ENCODE measurements at places on chromosomes 16 and 17. TPM values are rescaled to one million over a fixed set of nuclear protein-coding genes. Genes with fewer than 3 reads are reported as not detected.
A peak's percentile ranks its signal among the peaks of the same experiment; 100 is the strongest.

DNA sequence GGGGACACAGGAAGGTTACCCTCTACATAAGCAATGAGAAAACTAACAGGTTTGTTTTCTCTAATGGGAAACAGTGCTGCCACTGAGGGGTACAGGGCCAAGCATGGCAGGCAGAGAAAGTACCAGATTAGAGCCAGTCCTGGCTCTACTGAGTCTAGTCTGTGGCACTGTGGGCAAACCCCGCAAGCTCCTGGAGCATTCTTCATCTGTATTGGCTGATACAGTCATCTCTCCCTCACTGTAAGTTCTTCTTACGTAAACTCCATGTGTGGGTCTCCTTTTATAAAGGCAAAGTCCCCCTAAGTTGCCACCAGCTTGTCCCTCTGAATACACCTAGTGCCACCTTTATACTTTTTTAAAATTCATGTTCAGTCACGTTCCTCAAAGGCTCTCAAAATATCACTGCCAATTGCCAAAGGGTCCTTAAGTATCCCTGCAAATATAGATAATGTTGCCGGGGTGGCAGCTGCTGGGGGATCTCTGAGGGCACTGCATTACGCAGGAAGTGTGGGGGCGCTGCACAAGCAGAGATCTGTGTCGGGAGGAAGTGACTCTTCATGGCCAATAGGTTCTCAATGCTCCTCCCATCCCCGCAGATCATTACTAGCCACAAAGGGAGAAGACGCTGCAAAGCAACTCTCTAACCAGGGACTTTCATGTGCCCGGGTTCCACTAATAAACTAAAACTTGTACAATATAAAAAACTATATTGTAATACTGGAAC lies 18.8 kb downstream of the XPO6 start:
- H3K4me1 ChIP-seq = peaks cover 42% of the 10 kb centered on the region
- H3K36me3 ChIP-seq = no peaks in the 10 kb centered on the region
- peak overlapping the region; percentile 80 for H3K27ac ChIP-seq
- H3K4me3 ChIP-seq = no peak overlapping the region

DNA sequence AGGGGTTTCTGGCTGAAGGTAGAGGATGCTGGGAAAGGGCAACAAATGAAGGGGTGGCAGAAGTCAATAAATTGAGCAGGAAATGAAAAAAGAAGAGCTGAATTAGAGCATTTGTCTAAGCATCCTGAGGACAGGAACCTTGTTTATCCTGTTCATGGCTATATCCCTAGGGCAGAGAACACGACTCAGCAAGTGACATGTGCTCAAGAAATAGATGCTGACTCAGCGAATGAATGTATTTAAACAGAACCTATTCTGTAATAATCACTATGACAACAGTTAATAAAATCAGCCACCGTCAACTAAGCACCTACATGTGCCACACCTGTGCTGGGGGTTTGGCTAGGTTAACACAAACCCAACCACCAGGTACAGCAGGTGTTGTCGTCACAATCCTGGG lies 80.3 kb downstream of the CDK5R1 start:
- H3K27ac ChIP-seq = no peak overlapping the region
- H3K4me1 ChIP-seq = peaks cover 2% of the 10 kb centered on the region
- H3K27me3 ChIP-seq = no peaks in the 10 kb centered on the region
- no peaks in the 10 kb centered on the region for H3K36me3 ChIP-seq

DNA sequence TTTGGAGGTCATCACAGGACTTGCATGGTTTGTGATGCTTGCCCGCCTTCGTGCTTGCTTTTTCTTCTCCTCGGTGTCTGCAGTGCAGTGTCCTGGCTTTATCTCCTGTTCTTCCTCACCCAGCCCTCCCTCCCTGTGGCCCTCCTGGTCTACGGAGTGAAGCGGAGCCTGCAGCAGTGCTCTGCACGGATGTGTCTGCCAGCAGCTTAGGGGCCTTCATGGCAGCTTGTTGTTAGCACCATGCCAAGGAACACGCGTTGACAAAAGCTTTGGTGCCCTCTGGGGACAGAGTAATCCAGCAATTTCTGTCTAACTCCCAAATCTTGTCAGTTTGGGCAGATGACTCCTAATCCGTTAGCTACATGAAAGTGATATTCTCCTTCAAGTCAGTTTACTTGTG lies 9.9 kb downstream of the DHODH start:
- H3K36me3 ChIP-seq = peaks cover 5% of the 10 kb centered on the region
- no peaks in the 10 kb centered on the region for H3K27me3 ChIP-seq
- H3K27ac ChIP-seq = no peak overlapping the region
- no peak overlapping the region for H3K4me3 ChIP-seq
- no peaks in the 10 kb centered on the region for H3K4me1 ChIP-seq

DNA sequence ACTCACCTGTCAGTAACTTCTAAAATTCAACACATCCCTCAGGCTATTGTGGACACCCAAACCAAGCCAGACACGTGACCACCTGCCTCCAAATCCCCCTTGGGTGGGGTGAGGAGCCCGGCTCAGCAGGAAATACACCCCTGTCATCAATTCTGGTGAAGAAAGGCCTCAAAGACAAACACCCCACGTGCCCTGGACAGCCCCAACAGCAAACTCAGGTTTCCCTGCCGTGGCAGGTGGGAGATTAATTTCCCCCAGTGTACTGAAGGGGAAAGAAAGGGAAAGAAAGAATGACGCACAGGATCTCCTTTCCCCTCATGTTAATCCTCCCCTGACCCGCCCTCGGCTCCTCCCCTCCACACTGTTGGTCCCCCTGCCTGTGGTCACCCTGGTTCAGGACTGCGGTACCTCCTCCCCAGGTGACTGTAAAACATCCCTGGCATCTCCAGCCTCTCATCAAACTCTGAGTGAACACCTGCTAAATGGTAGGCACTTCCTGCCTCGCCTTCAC lies 98.3 kb downstream of the ZNF423 start:
- DNase-seq = no peak
- no peaks in the 10 kb centered on the region for H3K4me1 ChIP-seq
- no peaks in the 10 kb centered on the region for H3K27me3 ChIP-seq
- H3K27ac ChIP-seq = no peak overlapping the region

DNA sequence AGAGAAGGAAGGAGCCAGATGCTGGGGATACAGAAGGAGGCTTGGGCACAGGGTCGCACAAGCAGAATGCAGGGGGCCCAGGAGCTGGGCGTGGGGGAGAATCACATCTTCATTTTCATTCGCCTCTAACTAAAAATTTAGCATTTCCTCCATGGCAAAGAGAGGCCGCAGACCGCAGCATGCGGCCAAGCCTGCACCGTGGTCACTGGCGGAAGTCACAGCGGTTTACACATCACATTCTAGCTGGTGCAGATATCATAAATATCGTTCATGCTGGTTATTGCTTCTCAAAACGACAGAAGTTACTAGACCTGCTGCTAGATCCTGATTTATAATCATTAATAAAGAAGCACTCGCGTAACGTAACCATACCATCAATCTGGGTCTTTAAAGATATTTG lies 162.0 kb downstream of the NTN1 start:
- no peaks in the 10 kb centered on the region for H3K4me1 ChIP-seq
- H3K4me3 ChIP-seq = no peak overlapping the region
- no peak overlapping the region for H3K27ac ChIP-seq
- H3K27me3 ChIP-seq = peaks cover 2% of the 10 kb centered on the region

DNA sequence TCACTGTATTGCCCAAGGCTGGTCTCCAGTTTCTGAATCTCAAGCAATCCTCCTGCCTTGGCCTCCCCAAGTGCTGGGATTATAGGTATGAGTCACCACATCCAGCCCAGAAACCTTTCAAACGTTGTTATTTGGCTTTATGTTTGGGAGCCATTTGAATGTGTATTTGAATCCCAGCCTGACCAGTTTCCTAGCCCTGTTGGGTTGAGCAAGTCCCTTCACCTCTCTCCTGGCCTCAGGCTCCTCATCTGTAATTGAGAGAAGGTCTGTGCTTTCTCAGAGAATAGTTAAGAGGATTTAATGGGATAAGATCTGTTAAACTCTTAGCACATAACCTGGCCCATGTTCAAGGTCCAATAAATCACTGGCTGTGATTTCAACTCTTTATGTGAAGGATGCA lies 385.8 kb upstream of the RBFOX1 start:
- no peaks in the 10 kb centered on the region for H3K4me1 ChIP-seq
- no peak for DNase-seq
- H3K27ac ChIP-seq = no peak overlapping the region

DNA sequence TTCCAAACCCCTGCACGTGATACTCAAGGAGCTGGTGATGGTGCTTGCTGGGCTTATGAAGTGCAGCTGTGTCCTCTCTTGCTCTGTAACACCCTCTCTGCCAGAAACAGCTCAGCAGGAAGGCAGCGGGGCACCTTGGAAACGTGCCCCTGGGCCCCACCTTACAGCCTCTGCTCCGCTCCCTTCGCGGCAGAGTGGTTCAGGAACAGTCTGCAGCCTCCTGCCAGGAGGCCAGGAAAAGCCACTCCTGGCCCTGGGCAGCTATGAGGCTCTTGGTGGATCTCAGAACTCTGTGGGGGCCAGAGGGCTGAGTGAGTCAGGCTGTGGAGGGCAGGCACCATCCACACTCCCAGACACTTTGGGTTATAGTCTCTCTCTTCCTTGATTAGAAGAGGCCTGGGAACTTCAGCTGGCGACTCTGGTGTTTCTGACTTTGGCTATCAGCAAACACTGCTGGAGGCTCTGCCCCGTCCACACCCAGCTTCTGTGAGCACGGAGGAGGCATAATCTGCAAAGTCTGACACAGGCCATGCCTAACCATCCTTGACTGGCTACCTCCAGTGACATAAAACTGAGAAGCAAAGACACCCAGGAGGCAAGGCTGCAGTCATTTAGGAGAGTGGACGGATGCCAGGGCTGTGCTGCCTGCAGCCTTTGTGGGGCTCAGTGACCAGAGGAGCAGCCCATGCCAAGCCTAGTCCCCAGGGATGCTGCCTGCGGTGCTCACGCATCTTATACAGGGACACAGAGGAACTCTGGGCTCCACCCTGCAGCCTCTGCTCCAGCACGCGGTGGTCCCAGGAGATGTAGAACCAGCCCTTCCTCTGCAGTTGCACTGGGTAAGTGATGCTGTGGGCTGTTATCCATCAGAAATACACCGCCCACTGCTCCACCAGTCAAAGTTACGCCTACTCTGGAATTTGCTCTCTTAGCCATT lies 65.3 kb downstream of the METRNL start:
- H3K36me3 ChIP-seq = no peaks in the 10 kb centered on the region
- peaks cover 11% of the 10 kb centered on the region for H3K27me3 ChIP-seq
- no peak overlapping the region for H3K27ac ChIP-seq
- H3K4me1 ChIP-seq = peaks cover 2% of the 10 kb centered on the region
- no peak overlapping the region for H3K4me3 ChIP-seq

- H3K27ac ChIP-seq = no peak overlapping the region
- no peaks in the 10 kb centered on the region for H3K36me3 ChIP-seq
- peaks cover 9% of the 10 kb centered on the region for H3K4me1 ChIP-seq
- no peaks in the 10 kb centered on the region for H3K27me3 ChIP-seq
- DNase-seq = no peak
These were observed 3.1 kb upstream of the TRAP1 start for GRCh38 chr16:3720418-3720817.

GRCh38 chr16:55736671-55737070 lies 80.9 kb downstream of the SLC6A2 start:
- H3K4me3 ChIP-seq = no peak overlapping the region
- no peak overlapping the region for H3K27ac ChIP-seq
- DNase-seq = no peak
- no peaks in the 10 kb centered on the region for H3K4me1 ChIP-seq

- no peak for DNase-seq
- H3K27me3 ChIP-seq = no peaks in the 10 kb centered on the region
- H3K4me1 ChIP-seq = no peaks in the 10 kb centered on the region
- H3K4me3 ChIP-seq = no peak overlapping the region
These were observed 18.9 kb downstream of the SNX11 start for GRCh38 chr17:48126532-48126850.

DNA sequence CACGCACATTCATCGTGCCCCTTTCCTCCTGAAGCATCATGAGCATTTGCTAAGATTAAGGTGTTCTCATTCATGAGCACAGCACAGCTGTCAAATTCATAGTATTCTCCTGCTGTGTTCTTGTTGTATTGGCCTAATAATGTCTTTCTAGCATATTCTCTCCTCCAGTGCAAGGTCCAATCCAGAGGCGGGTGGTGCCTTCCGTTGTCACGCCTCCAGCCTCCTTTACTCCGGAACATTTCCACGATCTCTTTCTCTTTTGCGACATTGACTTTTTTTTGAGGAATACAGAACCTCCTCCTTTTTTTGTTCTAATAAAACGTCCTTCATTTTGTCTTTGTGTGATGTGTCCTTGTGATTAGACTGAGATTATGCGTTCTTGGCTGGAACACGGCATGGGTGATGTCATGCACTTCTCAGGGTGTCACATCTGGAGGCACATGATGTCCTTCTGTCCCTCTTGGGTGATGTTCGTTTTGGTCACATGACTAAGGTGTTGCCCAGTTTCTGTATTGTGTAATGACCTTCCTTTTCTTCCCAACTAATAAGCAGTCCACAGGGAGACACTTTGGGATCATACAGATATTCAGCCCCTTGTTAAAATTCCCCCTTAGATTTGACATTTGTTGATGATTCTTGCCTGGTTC lies 66.3 kb downstream of the CLEC16A start:
- no peak for DNase-seq
- no peak overlapping the region for H3K4me3 ChIP-seq
- no peaks in the 10 kb centered on the region for H3K36me3 ChIP-seq
- H3K27me3 ChIP-seq = no peaks in the 10 kb centered on the region
- H3K27ac ChIP-seq = no peak overlapping the region
- peaks cover 5% of the 10 kb centered on the region for H3K4me1 ChIP-seq

GRCh38 chr17:58303971-58304749 lies 23.4 kb upstream of the MPO start:
- no peak overlapping the region for H3K27ac ChIP-seq
- H3K27me3 ChIP-seq = no peaks in the 10 kb centered on the region
- no peaks in the 10 kb centered on the region for H3K36me3 ChIP-seq
- DNase-seq = peak; percentile 31
- H3K4me1 ChIP-seq = no peaks in the 10 kb centered on the region

- peak; percentile 97 for DNase-seq
- H3K4me1 ChIP-seq = peaks cover 8% of the 10 kb centered on the region
- H3K27ac ChIP-seq = peak overlapping the region; percentile 96
- no peaks in the 10 kb centered on the region for H3K27me3 ChIP-seq
These were observed 4.9 kb upstream of the NDRG4 start for GRCh38 chr16:58494981-58495520.

- H3K36me3 ChIP-seq = no peaks in the 10 kb centered on the region
- H3K4me1 ChIP-seq = no peaks in the 10 kb centered on the region
- H3K27ac ChIP-seq = no peak overlapping the region
- no peak for DNase-seq
- no peak overlapping the region for H3K4me3 ChIP-seq
These were observed 84.7 kb downstream of the RBBP6 start for GRCh38 chr16:24624102-24624501.

HOXB2 gene
- 12.2 TPM for total RNA-seq

FNDC8 gene
- total RNA-seq = not detected

CDRT4 gene
- 0.77 TPM for total RNA-seq

MYH2 gene
- total RNA-seq = not detected

NPIPB2 gene
- 3.3 TPM for total RNA-seq

KRTAP4-5 gene
- total RNA-seq = not detected

VAC14 gene
- total RNA-seq = 29.2 TPM

OR4D1 gene
- total RNA-seq = not detected

WNT9B gene
- total RNA-seq = not detected

PRAC1 gene
- not detected for total RNA-seq

NT5M gene
- 1.2 TPM for total RNA-seq

GPR179 gene
- total RNA-seq = under 0.01 TPM

Data from fibroblast of lung (primary cell).